ENCODE measurements at places on chromosomes 4 and X.

- no peak for DNase-seq
Observed at GRCh38 chrX:151359931-151360871, 36.8 kb upstream of the VMA21 start.

GRCh38 chr4:76641758-76642157 is 206.7 kb downstream of the SHROOM3 start:
- no peak for DNase-seq

GRCh38 chrX:11465648-11466411 is 172.6 kb downstream of the AMELX start:
- no peak for DNase-seq

GRCh38 chr4:176789955-176790354 is 2.8 kb downstream of the VEGFC start:
- DNase-seq = no peak

GRCh38 chrX:139776599-139776998 is 68.6 kb upstream of the MCF2 start:
- no peak for DNase-seq

GRCh38 chr4:24805067-24805466 is 9.7 kb downstream of the SOD3 start:
- no peak for DNase-seq

DNA sequence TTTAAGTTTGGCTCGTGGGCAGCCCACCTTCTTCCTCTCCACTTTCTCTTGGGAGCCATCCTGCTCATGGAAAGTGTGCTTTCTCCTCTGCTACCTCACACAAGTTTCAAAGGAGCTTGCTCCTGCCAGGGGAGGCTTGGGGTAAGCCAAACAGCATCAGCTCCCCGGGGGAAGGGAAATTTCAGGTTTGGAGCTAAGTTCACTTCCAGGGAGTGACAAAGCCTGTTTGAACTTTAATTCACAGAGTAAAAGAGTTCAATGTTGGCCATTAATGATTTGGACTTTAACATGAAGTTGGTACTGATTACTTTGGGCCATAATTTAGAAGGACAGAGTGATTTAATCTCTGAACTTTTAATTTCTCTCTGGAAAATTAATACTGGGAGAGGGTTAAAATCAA is 4.7 kb upstream of the PGRMC2 start:
- no peak for DNase-seq

DNA sequence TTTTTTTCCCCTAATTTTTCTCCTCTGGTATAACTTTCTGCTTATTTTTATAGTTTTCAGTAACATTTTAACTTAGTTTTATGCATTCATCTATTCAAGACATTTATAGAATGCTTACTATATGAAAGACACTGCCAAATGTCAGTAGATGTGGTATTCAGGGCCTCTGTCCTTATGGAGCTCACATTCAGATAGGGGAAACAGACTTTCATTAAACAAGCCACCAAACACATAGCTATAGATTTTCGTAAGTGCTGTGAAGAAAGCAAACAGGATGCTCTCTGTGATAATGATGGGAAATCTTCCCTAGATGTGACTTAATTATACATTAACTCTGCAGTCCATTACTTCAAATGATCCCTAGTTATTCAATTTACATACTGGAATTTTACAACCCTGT is 362.0 kb upstream of the FTHL17 start:
- no peak for DNase-seq

GRCh38 chr4:39565878-39566600 is 38.8 kb upstream of the UGDH start:
- no peak for DNase-seq

DNA sequence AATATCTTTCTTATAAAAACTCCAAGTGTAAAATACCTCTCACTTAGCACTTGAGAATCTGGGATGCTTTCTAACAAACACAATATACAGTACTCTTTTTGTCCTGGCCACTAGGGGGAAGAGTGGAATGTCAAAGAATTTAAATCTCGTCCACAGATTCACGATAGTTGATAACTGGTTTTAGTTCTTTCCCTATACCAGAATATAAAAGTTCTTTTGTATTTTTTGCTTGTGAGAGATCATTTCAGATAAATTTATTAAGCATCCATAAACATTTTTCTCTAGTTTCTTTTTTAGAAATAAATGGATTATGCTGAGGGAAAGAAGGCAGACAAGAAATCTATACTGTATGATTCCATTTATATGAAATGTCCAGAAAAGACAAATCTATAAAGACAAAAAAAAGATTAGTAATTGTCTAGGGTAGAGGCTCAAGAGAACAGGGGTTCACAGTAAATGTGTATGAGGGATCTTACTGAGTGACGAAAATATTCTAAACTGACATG is 50.4 kb downstream of the MGARP start:
- no peak for DNase-seq

GRCh38 chr4:57501720-57502119 is 391.5 kb upstream of the IGFBP7 start:
- DNase-seq = no peak

Measured in effector memory CD4-positive, alpha-beta T cell (primary cell).